CD4-positive, alpha-beta T cell treated with Interleukin-15 for 1 hour (primary cell): ENCODE measurements at places on chromosomes 5 and 9.

GRCh38 chr9:88476491-88477271, 58.3 kb upstream of the NXNL2 start:
- no peak for DNase-seq

DNA sequence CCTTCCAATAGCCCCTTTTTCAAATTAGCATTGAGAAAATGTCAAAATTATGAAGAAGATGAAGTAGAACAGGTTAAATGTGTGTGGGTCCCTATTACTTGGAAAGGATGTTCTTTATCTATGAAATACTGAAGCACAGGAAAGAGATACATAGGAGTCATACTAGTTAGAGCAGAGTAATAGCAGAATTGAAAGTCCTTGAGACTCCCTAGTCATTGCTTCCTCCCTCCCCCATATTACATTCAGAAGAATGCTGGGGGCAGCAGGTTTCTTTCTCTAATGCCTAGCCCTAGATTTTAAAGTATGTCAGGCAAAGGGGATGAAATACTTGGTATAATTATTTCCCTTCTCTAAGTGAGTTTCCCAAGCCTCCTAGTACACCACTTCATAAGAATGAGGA, 4.4 kb downstream of the ZCCHC9 start:
- no peak for DNase-seq

GRCh38 chr9:18437315-18438201, 36.4 kb upstream of the ADAMTSL1 start:
- no peak for DNase-seq

DNA sequence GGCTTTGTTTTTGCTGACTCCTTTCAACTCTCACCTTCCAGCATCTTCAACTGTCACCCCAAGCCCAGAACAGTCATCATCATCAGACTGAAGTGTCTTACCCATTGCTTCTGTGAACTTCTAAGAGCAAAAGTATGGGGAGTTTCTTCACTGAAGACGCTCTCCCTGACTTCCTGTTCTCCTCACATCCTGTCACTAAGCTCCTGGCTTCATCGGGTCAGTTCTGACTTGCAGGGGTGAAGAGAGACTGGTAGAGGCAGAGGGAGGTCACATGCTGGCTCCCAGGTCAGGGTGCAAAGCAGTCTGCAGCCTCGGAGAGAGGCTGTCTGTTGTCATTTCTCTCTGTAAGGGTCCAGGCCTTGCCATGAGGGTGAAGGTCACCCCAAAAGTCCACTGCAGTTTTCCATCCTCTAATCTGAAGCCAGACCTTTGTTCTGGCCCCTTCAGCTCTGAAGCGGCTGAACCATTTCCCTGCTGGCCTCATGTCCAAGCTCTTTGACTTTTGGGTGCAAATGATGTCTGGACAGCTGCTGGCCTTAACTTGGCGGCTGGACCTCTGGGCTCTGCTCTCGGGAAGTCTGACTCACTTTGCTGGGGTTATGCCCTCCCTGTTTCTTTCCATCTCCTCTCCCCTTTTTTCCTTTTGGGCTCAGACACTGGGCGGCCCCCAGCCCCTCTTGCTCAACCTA, 305.0 kb downstream of the RAB3C start:
- no peak for DNase-seq

DNA sequence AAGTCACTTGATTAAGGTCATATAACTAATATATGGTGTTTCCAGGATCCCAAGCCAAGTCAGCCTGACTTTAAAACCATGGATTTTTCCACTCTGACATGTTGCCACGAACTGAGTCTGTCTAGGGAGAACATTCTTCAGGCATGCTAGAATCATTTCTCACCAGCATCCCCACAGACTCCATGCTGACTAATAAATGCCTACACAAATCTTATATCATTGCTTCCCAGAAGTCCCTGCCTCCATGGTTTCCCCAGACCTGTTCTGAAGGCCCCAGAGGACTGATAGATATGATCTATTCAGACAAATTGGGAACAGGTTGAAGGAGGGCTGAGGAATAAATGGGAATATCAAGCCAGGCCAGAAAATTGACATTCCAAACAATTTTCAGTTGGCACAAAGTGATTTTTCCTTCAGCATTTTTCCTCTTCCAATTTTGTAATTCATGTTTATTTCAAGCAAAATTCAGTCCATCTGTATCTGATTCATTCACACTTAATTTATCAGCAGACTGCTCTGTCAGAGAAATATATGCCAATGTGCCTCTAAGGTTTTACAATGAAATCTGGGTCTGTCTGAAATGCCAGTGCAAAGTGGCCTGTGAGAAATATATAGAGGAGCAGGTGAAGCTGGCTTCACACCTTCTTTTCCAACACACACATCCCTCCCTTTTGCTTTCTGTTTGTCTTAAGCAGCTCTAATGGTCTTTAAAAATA, 413.6 kb upstream of the TNC start:
- no peak for DNase-seq

- DNase-seq: no peak
Measured at GRCh38 chr5:10982626-10983025, 221.6 kb upstream of the DAP start.
